ENCODE measurements at places on chromosomes 7 and 10.

GRCh38 chr7:79520543-79520942 lies 67.1 kb upstream of the MAGI2 start:
- DNase-seq = no peak

GRCh38 chr10:103044942-103045489 lies 126.9 kb downstream of the CNNM2 start:
- DNase-seq = no peak

DNA sequence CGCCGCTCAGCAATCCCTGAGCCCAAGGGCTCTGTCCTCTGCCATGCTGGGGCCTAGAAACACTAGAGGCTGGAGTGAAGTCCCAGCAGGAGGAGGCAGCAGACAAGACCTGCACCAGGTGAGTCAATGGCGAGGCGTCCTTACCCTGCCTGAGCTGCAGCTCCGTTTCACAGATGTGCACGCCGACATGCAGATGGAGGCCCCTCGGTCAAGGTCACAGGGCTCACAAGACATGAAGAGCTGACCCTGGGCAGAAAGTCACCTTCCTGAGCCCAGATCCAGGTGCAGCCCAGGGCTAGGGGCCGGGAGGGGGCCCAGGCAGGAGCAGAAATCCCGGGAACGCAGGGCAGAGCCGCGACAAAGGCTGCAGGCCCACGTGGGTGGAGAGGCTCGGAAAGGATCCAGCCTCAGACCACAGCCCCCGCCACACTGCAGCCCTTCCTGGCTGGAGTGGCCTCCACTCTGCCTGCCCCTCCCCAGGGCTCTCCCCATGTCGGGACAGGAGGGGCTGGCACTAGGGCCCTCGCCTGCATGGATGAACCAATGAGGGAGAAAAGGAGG lies 23.8 kb downstream of the PDGFA start:
- DNase-seq = no peak

DNA sequence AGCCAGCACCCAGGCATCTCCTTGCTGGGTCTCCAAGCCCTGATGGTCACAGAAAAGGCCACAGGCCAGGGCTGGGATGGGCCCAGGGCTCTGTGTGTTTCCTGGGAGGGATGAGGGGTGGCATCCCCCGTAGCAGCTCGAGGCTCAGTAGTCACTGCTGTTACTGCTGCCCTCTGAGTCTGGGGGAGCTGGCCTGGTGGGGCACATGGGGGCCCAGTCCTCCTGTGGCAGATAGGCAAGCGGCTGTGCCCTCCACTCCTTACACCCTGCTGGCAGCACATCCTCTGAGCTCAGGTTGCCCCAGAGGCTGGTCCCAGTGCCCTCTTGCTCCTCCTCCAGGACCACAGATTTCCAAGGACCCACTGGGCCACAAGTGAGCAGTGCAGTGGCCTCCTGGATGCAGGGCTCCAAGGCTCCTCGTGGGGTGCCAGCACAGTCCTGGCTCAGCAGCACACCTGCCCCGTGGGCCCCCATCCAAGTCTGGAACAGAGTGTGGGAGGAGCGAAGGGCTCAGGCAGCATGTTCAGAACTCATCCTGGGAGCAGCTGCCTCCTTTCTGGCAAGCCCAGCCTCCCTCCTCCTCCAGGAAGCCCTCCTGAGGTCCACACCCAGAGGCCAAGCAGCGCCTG lies 31.5 kb upstream of the TUBB8 start:
- DNase-seq = no peak

DNA sequence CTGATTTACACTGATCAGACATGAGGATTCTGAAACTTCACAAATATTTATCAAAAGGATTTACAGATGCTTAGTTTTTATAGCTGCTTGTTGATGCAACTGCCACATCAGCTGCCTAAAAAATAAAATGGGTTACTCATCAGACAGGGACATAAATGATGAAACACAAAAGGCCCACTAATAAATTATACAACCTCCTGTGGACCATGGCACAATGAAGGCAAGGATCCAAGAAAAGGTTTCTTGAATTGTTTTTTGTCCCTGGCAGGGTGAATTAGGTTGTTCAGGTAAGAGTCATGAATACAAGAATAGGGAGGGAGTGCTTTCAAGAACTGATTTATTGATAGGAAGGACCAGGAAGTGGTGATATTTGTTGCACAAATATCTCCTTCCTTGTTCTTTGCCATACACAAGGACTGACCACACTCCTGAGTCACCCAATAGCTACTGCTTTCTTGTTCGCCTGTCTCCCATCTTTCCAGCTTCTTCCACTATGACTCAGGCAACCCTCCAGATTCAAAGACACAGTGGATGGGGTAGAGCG lies 234.5 kb downstream of the AHR start:
- DNase-seq = no peak

GRCh38 chr7:12066521-12066920 lies 144.6 kb upstream of the TMEM106B start:
- no peak for DNase-seq

DNA sequence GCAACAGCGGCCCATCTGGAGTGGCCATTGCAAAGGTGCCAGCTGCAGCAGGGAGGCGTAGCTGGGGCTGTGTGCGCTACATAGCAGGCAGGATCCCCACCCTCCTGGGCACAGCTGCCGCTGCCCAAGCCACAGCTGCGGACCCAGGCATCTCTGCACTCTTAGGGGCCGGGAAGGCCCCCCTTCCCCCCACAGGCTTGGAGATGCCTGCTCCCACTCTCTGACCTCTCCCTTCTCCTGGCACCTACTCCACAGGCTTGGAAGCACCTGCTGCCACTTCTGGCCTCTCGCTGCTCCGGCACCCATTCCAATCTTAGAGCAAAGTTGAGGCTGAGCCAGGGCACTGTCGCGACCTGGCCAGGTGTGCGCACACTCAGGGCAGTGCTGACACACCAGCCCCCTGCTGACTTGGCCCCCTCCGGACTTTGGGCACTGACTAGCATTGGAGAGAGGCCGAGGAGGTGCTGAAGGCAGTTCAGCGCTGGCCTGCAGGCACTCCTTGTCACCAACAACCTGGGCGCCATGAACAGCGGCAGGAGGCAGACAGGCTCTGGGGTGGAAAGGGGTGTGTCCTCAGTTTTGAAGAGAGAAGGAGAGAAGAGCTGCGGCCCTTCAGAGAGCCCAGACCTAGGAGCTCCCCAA lies 18.4 kb downstream of the RBM48 start:
- DNase-seq = no peak

- DNase-seq = no peak
Observed at GRCh38 chr10:61098966-61099365, 155.0 kb upstream of the RHOBTB1 start.

- DNase-seq = no peak
Observed at GRCh38 chr10:103197174-103197573, 4.1 kb upstream of the NT5C2 start.

- DNase-seq = peak; percentile 90
Observed at GRCh38 chr7:150404805-150405583, 25.9 kb downstream of the ZNF775 start.

- DNase-seq = no peak
Observed at GRCh38 chr10:86500846-86501245, 20.7 kb downstream of the WAPL start.

GRCh38 chr7:122618585-122619189 lies 80.2 kb downstream of the RNF133 start:
- DNase-seq = no peak

DNA sequence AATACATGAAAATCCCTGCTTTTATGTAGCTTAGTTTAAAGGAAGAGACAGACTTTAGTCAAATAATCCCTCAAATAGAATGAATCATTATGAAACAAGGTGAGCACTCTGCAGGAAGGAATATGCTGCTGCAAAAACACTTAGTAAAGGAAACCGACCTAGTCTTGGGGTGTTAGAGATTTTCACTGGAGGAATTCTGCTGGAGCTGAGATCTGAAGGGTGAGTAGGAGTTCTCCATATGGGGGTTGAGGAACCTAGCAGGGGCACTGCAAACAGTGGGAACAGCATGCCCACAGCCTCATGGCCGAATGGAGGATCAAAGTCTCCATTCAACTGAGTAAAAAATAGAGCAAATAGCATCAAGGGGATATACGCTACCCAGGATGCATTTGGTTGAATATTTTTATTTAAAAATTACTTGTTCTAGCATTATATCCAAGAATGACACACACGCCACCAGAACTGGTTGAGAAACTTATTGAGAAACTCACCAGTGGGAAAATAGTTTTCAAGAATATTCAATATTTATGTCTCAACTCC lies 3.5 kb downstream of the ITIH2 start:
- no peak for DNase-seq
